ENCODE measurements at places on chromosomes 6 and 20.

DNA sequence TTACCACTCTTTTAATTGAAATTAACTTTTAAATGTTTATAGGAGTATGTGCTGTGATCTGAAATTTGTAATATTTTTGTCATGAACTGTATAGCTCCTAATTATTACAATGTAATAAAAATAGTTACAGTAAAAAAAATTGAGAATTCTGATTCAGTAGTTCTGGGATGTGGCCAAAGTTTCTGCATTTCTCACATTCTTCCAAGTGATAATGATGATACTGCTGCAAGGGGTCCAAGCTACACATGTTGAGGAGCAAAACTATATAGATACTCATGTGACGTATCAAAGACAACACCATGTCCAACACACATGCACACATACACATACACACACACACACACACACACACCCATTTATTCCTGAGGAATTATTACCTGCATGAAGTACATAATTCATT lies 71.0 kb upstream of the FAM83B start:
- no peak for DNase-seq

DNA sequence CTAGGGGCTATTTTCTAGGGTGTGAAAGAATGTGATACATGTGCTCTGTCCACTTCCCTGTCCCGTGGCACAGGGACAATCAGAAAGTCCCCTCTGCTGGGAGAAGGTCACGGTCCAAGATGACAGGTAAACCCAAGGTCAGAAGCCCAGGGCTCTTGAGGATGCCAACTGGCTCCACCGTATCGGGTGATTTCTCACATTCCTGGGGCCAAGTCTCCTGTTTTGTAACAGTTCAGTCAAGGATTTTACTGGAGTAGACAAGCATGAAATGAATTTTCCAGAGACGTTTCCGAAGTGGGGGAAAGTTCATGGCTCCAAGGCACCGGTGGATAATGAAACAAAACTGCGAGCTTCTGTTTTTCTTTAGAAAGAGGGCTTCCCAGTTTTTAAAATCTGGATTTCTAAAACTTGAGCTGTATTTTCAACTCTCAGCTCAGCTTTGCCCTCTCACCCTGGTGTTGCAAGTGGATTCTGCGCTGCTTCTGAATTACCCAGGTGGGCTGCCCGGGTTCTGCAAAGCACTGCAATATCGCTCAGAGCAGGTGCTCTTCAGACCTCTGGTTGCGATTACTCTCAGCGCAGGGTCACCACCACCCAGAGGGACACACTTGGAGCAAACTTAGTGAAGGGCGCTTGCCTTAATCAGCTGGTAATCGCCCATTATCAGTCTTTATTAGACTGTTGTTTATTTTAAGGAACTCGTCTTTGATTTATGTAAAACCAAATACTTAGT lies 64.4 kb upstream of the TMEM170B start:
- no peak for DNase-seq

- no peak for DNase-seq
Measured at GRCh38 chr6:29502181-29502580, 14.4 kb upstream of the MAS1L start.

GRCh38 chr6:107488875-107489635 lies 862 bp upstream of the SOBP start:
- DNase-seq, result no peak

DNA sequence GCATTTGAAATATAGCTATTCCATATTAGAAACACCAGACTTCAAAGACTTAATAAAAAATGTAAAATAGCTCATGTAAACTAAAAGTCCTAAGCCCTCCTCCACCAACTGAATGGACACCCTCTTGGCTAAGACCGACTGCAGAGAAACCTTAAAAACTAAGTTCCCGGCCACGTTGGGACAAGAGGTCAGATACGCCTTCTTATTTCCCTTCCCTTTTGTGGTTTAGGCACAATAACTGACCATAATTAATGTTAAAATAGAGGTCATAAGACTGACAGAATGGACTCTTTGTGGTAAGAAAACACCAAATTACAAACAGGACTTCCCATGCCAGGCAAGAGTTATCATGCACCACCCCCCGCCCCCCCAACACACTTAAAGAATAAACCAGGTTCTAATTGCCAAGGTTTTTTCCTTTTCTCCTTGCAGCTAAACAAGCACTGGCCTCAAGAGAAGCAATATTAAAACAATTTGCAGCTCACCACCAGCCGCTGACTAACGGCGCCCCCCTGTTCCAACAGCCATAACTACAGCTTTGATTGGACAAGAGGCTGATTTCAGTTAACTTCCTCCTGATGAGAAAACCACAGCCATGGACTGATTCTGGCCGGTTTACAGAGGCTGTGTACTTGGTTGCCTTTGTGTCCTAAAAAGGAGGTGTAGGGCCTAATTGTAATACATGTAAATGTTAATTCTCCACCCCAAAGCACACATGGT lies 10.7 kb upstream of the LAMP5 start:
- no peak for DNase-seq

DNA sequence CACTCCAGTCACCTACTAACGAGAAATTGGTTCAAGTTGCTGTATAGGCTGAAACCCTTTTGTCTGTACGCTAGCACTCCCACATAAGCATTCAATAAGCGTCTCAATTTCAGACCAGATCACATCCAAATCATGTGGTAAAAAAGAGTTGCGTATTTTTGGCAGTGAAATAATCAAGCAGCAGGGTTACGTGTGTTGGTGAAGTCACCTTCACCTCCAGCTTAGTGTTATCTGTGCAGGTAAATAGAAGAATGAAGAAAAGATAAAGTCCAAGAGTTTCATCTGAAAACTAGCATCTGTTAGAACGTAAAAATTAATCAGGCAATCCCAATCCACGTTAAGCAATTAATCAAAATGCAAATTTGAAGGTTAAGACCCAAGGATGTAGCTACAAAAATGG lies 11.3 kb downstream of the SSR1 start:
- no peak for DNase-seq
